ENCODE measurements at places on chromosomes 12 and 14.

DNA sequence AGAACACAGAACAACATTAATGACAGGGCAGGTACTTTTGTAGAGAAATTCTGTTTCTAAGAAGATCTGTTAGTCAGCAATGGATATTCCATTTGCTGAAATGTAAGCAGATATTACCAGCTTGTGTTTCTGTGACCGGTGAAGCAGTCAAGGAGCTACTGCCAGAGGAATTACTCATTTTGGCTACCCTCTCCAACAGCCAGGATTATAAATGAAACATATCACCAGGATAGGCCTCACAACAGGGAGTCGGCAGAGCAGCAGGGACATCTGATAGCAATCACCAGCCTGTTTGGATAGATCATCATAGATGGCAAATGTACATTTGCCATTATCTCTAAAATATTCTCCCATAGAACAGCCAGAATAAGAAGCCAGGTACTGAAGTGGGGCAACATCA lies 440.7 kb downstream of the KCNH5 start:
- no peak for DNase-seq

GRCh38 chr14:58701604-58702003 lies 63.8 kb downstream of the DACT1 start:
- DNase-seq, result no peak

GRCh38 chr12:45342171-45342570 lies 126.3 kb downstream of the ANO6 start:
- no peak for DNase-seq

DNA sequence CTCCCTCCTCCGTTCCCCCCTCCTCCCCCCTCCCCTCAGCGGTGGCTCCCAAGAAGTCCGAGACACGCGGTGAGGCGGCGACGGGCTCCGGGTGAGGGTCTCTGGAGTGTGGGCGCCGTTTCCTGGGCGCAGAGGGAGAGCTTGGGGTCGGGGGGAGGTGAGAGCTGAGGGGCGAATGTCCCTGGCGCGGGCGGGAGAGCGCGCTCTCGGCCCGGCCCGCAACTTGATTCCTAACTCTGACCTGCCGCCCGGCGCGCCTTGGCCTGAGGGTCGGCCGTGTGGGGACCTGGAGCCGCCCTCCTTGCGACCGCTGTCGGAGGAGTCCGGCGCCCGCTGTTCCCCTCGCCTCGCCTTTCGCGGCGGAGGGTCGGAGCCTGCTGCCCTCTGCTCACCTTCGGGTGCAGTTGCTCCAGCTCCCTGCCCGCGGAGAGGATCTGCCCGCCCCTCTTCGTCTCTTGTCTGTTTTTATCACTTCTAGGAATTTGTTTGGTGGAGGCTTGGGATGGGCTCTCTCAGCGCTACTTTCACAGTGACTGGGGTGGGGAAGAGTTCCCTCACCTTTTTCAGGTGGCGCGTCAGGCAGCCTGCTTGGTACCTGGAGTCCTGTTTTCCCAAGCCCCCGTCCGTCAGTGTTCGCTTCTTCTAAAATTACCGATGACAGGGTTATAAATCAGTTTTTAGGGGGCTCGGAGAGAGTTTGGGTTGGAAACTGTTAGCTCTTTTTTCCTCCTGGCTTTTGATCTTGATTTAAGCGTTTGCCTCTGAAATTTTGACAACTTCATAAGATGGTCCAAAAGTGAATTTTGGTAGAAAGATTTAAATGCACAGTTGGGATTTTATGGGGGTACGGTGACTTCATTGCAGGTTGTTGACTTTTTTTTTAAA lies 495 bp downstream of the ADIPOR2 start:
- no peak for DNase-seq

DNA sequence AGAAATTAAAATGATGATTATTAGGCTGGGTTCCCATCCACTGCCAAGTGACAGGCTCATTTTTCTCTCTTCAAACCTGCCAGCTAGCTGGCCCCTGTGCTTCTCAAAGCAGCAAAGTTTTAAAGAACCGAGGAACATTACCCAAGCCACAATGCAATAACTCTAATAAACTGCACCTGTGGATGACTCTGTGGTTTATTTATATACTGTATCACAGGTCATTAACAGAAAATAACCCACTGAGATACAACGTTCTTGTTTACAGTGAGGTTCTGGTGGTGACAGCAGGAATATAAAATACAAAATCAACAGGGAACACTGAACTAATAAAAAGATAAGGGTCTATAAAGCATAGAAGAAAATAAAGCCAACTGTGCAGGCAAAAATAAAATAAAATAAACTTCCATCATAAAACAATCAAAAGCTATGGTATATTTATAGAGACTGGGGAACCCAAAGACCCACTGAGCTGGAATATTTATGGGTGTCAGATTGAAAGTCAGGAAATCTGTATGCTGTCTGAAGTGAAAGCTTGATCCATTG lies 472.9 kb downstream of the NOVA1 start:
- DNase-seq, result no peak

GRCh38 chr14:24913021-24913420 lies 136.9 kb downstream of the STXBP6 start:
- DNase-seq, result no peak

- DNase-seq, result no peak
Measured at GRCh38 chr14:65472189-65472588, 59.7 kb downstream of the FUT8 start.

- no peak for DNase-seq
Measured at GRCh38 chr12:132329720-132330548, 545 bp upstream of the GALNT9 start.

GRCh38 chr14:20626274-20626673 lies 15.2 kb downstream of the OR6S1 start:
- no peak for DNase-seq

DNA sequence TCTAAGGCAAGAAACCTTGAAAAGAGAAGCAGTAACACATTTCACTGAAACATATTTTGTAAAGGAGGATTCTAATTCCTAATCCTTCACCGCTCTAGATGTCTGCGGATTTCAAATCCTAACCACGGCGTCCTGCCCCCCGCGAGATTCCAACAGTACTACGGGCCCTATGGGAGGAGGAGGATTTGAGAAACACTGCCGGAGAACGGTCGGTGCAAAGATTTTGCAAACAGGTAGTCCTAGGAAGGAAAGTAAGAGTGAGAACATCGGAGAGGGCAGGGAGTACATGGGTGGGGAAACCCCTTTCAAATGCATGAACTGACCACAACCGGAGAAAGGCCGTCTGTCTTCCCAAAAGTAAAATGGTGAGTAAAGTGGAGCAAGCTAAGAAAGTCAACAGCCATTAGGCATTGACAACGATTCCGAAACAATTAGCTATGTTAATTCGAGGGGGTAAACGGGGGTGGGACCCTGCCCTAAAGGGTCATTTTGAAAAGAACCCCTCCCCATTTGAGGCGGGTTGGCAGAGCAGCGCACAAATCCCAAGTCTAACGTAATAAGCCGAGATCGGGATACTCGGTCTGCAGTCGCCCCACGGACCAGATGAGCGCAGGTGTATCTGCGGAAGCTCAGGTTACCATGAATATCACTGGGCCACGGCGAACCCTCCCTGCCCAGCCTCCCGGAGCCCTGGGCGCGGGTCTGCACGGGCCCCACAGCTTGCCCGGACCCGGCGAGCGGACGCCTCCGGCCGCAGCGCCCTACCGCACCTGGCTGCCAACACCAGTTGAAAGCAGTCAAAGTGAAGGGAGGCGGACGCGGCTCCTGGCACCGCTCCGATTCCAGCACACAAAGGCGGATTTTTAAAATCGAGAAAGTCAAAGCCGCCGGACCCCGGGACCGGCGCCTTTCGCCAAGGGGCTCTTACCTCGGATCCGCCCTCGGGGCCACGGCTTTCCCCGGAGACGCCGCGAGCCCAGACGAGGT lies 662 bp downstream of the EPS8 start:
- peak; percentile 23 for DNase-seq

GRCh38 chr14:50943261-50943942 lies 881 bp downstream of the PYGL start:
- DNase-seq, result no peak

GRCh38 chr14:81276073-81277069 lies 55.6 kb upstream of the GTF2A1 start:
- DNase-seq, result no peak

DNA sequence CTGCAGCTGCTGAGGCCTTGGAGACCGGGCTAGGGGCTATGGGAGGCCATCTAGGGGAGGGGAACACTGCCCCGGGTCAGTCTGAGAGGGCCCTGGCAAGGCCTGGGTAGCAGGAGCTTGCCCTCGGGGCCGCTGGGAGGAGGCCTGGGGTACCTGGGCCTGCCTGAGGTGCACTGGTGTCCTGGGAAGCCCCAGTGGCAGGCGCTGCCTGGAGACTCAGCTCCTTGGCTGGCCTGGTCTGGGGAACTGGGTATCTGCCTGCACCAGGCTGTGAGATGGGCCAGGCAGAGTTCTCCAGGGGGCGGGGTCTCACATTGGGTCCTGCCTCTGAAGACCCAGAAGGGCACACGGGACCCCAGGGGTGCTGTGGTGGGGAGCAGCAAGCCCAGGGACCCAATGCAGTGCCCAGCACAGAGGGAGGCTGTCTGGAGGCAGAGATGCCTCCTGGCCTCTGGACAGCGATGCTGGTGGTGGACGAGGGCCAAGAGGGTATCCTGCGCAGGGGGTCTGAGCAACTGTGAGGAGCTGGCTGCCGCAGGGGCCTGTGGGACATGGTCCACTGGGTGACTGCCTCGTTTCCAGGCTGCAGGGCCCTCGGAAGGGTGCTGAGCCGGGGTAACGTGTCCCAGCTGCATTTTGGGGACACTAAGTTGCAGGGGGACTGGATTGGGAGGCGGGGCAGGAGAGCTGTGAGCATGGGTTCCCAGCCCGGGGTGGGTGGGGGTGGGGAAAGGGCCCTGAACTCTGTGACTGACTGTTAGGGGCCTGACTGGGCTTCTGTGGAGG lies 7.4 kb upstream of the MTA1 start:
- no peak for DNase-seq

Measured in thymus (tissue), 14 donors.